ENCODE measurements at places on chromosomes 16 and 17.
A peak's percentile ranks its signal among the peaks of the same experiment; 100 is the strongest.

DNA sequence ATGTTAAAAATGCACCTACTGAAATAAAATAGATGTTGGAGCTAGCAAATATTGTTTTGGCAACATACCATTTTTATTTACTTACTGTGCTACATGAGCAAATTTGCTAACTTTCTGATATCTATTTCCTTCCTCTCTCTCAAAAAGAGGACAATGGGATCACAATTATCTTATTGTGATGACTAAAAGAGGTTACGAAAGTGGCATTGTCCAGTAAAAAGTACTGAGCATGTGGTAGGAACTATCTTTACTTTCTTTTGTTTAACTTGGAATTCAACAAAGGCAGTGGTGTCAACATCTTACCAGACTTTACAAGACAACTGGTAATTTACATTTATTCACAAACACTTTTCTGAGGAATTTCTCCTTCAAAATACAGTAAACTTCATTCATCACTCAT lies 1542.6 kb upstream of the CDH8 start:
- DNase-seq: no peak

GRCh38 chr16:1708083-1708767 lies 2.2 kb downstream of the MAPK8IP3 start:
- DNase-seq: no peak

DNA sequence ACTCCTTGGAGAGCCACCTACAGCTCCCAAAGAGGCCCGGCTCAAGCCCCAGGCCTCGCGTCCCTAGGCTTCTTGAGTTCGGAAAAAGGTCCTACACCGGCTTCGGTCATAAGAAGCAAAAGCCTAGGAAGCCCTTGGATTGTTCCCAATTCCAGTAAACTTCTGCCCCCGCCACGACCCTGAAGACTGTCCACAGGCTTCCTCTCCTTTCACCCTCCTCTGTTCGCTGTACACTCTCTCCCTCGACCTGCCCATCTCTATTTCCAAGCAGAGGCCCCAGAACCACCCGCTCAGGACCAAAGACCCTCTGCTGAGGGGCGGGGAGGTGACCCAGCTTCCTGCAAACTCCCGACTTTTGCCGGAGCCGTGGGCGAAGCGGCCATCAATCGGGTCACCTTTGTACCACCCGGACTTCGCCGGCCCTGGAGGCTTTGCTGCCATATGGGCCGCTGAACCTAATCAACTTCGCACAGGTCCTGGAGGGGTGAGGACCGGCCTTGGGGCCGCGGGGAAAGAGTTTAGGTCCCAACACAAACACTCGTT lies 2.7 kb downstream of the HOXB2 start:
- peak; percentile 26 for DNase-seq

GRCh38 chr17:42623732-42624596 lies 14.5 kb downstream of the TUBG1 start:
- DNase-seq: no peak

DNA sequence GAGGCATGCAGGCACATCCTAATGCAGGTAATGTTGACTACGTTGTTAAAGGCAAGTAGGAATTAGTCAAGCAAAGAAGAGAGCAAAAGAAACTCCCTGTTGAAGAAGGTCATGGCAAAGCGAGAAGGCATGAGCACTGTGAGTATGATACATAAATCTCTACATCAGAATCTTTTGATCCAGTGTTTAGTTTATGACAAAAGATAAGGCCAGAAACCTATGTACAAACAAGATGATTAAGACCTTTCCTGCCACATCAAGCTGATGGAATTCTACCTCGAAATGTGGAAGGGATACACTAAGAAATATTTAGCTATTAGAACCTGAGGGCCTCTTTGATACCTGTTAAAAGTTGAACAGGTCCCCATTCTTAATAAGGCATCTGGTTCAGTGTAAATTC lies 20.2 kb downstream of the SYCE1L start:
- no peak for DNase-seq

DNA sequence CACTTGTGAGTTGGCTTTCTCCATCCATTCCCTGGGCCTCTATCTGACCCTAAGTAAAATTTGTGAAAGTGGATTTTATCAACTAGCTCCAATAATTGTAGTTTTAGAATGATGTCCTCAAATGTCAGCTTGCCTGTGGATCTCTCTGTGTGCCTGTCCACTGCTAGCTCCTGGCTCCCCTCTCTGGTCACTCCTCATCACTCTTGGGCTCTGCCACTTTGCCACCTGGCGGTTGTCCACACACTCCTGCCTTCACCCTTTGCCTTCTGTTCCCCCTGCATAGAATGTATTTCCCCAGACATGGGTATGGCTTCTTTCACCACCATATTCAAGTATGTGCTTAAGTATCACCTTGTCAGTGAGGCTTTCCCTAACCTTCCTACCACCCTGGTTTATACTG lies 19.8 kb downstream of the ANKFN1 start:
- DNase-seq: no peak

GRCh38 chr17:64653325-64653984 lies 8.7 kb downstream of the SMURF2 start:
- no peak for DNase-seq

- DNase-seq: no peak
Measured at GRCh38 chr17:76812263-76812662, 55.9 kb upstream of the MGAT5B start.

DNA sequence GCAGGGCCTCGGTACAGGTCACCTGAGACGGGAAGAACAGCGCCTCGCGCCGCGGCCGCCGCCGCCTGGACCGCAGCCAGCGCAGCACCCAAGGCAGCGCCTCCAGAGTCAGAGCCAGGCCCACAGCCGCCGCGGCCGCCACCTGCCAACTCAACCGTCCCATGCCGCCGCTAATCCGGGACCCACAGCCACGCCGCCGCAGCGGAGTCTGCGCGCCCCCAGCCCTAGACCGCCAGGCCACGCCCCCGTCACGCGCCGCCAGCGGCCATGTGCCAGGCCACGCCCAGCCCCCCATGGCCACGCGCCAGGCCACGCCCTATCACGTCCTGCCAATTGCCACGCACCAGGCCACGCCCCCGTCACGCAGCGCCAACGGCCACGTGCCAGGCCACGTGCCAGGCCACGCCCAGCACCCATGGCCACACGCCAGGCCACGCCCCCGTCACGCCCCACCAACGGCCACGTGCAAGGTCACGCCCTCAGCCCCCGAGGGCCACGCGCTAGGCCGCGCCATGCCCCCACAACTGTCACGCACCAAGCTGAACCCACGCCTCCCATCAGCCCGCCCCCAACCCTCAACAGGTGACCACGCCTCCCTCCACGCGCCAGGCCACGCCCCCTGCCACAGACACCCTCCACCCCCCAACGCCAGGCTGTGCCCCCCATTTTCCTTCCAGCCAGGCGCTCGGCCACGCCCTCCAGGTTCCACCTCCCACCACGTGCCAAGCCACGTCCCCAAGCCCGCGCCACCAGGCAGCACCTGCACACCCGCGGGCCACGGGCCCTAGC lies at the start of gene PLD6:
PLD6 (minus strand) TSS at position 210 of the 789 bp plus-strand sequence; CDS start at position 163, 47 bp downstream.
- peak; percentile 93 for DNase-seq

DNA sequence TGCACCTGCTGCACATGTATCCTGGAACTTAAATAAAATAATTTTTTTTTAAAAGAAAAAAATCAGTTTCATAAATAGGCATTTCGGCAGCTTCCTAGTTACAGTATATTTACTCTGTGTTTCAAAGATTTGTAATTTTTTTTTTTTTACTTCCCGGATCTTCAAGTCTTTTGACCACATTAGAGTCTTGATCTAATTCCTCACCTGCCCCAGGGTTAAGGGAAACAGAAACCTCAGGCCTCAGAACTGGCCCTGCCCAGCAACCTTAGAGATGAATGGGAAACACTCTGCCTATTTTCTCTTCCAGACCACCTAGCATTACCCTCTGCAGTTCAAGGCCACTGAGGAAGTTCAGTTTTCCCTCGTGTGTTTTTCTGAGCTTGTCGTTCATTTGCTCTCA lies 304.0 kb downstream of the MAF start:
- no peak for DNase-seq

DNA sequence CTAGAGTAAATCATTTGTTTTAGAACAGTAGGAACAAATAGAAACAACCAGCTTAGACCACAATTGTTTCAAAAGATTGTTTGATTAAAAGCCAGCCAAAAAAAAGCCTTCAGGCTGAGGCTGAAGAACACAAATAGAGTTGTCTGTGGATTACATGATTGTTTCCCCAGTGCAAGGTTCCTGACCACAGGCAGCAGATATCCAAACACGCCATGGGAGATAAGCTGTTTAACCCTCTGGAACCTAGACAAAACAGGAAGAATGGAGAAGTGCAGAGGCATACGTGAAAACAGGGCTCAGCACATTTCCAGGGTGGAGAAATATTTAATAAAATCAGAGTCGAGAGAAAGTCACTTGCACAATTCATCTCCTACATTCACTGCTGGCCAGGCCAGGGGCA lies 21.0 kb downstream of the ATPAF2 start:
- DNase-seq: no peak

DNA sequence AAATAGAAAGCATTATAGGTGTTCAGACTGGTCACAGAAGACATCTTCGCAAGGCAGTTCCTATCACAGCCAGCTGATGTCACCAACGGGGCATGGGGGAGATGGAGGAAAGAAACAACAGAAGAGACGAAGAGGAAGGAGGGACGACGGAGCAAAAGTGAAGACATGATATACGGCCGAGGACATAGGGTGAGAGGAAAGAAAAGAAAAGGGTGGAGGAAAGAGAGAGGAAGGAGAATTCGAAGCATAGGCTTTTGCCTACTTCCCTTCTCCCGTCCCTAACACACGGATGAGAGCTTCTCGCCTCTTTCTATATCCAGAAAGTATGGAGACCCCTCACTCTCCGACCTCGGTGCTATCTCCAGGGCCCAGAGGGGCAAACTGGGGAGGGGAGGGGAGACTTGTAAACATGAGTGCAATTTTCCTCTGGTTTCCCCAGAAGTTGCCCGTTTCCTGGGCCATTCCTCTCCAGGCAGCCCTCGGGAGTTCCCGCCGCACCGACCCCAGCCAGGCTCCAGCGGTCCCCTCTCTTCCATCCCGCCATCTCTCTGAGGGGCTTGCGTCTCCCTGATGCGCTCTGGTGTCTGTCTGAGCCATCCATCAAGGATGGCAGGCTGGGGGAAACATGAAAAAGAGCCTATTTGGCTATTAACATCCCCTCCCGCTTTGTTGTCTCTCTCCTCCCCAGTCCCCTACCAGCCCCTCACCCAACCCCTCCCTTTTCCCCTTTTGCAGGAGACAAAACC lies 26.0 kb downstream of the COPZ2 start:
- DNase-seq: peak; percentile 46

- no peak for DNase-seq
Measured at GRCh38 chr17:40937384-40937819, at the start of gene KRT23. KRT23 (minus strand) TSS chr17:40937646; CDS start chr17:40936603, 1,043 bp downstream.

Measured in stimulated activated CD4-positive, alpha-beta T cell treated with anti-CD3 and anti-CD28 coated beads, Interleukin-4, amount 100 ng/mL, for 1 hour (primary cell).